Epithelial cell of proximal tubule (primary cell): ENCODE measurements at places on chromosomes 7 and 10.

DNA sequence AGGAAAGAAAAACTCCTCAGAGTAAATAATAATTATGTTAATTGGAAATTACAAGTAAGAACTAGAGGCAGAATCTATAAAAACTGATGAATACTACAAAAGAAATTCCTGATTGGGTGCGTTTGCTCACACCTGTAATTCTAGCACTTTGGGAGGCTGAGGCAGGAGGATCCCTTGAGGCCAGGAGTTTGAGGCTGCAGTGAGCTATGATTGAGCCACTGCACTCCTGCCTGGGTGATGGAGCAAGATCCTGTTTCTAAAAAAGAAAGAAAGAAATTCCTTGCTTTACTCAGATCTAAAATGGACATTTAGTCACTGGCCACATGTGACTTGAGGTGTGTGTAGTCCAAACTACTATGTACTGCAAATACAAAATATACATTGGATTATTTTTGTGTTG lies 42.0 kb downstream of the MCU start:
- no peak for DNase-seq

GRCh38 chr7:70763961-70764691 lies 367.8 kb upstream of the GALNT17 start:
- no peak for DNase-seq

GRCh38 chr7:50477640-50478039 lies 27.5 kb upstream of the FIGNL1 start:
- DNase-seq, result no peak

- no peak for DNase-seq
These were observed 18.5 kb upstream of the SRGN start for GRCh38 chr10:69069090-69070042.

GRCh38 chr7:102132209-102132752 lies 154.4 kb upstream of the SH2B2 start:
- DNase-seq, result no peak

GRCh38 chr7:7416031-7416858 lies 119.4 kb downstream of the COL28A1 start:
- DNase-seq, result no peak

GRCh38 chr10:33975481-33975880 lies 641.0 kb upstream of the NRP1 start:
- DNase-seq, result no peak

- DNase-seq, result no peak
These were observed 28.2 kb downstream of the STRIP2 start for GRCh38 chr7:129462420-129462819.

- DNase-seq, result no peak
These were observed 333.5 kb downstream of the GPR158 start for GRCh38 chr10:25508112-25508815.

- no peak for DNase-seq
These were observed 490.6 kb upstream of the FOXK1 start for GRCh38 chr7:4191525-4191924.

DNA sequence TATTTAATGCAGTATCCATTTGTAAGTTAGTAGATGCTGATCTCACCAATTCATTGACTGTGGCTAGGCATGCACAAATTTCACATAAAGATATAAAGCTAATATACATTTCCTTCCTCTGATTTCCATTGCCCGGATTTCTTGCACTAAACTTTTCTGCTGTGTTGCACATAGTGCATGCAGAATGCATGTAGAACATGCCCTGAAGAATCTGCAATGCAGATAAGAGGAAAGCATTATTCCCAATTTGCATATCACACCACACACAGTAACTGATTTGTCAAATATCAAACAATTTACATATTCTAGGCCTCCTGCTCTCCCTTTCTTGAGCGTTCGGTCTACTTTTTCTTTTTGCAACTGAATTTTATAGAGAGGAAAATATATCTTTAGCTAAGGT lies 124.2 kb downstream of the LRRTM3 start:
- DNase-seq, result no peak

GRCh38 chr7:127738859-127739258 lies 86.9 kb downstream of the SND1 start:
- DNase-seq, result no peak

DNA sequence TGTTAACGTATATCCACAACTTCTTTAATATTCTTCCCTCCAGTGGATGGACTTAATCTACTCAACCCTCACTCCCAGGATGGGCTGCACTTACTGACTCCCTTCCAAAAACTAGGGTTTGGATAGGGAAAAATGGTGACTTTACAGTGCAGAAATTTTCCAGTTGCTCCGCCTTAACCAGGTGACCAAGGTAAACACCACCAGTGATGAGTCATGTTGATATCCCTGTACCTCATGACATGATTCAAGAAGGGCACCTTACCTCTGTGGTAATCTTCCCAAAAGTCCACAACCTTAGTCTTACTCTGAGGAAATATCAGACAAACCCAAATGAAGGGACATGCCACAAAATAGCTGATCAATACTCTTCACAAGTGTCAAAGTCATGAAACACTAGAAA lies 3.5 kb upstream of the GSTK1 start:
- no peak for DNase-seq

DNA sequence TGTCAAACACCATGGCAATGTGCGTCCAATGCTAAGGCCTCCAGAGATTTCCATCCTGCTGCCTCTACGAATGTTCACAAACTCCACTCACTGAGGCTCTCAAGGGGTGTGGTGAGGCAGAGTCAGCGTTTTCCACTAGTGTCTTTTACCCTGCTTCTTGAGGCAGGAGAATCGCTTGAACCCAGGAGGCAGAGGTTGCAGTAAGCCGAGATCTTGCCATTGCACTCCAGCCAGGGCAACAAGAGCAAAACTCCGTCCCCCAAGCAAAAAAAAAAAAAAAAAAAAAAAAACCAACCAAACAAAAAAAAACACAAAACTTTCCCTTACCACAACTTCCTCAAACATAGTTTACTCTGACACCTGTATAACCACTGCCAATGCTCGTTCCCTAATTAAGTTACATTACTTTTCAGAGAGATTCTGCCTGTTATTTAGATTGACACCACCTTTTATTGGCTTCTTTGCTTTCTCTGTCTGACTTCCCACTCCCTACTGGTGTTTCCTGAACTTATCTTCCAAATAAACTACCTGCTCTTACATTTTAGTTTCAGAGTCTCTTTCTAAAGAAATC lies 102.1 kb upstream of the ZNF746 start:
- no peak for DNase-seq

DNA sequence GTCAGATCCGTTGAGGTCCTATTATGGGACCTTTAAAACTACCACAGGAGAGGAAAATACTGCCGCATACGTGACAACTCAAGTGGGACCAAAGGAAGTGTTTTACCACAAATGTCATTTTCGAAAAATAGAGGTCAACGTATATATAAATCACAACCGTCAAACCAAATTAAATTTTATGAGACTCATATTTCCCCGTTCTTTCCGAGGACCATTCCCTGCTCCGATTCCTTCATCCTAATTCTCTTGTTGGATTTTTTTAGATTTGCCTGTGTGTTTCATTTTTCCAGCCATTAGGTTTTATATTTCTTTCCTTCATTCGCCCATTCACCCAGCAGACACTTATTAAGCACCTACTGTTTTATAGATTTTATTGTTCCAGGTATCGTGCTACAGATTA lies 583.9 kb upstream of the FOXK1 start:
- DNase-seq, result no peak

- DNase-seq, result no peak
These were observed 170.9 kb upstream of the ASAH2 start for GRCh38 chr10:50422259-50422658.

GRCh38 chr10:18222866-18223265 lies 82.6 kb downstream of the CACNB2 start:
- no peak for DNase-seq

DNA sequence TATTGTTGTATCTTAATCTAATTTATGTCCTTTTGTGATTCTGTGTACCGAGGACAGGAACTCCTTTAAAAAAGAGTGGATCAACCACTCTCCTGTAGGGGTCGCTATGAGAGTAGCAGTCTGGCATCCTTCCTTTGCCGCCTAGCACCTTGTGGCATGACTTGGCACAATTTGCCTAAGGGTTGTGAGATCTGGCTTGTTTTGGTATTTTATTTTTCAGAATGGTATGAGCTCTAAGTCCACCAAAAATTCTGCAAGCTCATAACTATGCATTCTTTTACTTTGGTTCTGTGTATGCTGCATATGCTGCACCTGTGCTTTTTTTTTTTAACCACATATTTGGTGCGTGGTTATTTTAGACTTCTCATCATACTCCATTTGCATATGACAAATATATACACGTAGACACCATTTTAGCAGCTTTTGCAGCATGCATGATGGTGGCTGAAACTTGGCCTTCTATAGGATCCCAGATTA lies 112.8 kb downstream of the CDK14 start:
- DNase-seq, result no peak

DNA sequence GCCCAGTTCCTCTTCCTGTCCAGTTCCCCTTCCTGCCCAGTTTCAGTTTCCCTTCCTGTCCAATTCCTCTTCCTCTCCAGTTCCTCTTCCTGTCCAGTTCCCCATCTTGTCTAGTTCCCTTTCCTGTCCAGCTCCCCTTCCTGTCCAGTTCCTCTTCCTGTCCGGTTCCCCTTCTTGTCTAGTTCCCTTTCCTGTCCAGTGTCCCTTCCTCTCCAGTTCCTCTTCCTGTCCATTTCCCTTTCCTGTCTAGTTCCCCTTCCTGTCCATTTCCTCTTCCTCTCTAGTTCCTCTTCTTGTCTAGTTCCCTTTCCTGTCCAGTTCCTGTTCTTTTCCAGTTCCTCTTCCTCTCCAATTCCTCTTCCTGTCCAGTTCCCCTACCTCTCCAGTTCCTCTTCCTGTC lies 68.1 kb upstream of the ADCY1 start:
- DNase-seq, result no peak

- DNase-seq, result no peak
These were observed 47.8 kb upstream of the CALD1 start for GRCh38 chr7:134731616-134732015.

DNA sequence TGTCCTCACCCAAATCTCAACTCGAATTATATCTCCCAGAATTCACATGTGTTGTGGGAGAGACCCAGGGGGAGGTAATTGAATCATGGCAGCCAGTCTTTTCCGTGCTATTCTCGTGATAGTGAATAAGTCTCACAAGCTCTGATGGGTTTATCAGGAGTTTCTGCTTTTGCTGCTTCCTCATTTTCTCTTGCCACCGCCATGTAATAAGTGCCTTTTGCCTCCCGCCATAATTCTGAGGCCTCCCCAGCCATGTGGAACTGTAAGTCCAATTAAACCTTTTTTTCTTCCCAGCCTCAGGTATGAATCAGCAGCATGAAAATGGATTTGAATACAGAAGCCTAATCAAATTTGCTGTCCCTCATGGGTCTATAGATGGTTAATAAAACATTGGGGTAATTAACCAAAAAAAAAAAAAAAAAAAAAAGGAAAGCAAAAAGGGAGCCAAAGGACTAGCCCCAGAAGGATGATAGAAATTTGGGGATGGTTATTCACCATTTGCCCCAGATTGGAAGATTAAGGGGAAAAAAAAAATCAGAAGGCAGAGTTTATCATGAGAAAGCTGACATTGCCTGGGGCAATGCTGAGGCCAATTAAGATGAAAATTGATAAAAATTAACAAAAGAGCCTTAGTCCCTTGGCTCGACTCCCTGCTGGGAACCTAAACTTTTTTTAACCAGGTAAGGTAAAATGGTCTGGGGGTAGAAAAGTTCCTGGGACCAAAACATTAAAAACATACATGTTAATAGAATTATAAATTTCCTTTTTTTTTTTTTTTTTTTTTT lies 27.6 kb downstream of the AVL9 start:
- no peak for DNase-seq

DNA sequence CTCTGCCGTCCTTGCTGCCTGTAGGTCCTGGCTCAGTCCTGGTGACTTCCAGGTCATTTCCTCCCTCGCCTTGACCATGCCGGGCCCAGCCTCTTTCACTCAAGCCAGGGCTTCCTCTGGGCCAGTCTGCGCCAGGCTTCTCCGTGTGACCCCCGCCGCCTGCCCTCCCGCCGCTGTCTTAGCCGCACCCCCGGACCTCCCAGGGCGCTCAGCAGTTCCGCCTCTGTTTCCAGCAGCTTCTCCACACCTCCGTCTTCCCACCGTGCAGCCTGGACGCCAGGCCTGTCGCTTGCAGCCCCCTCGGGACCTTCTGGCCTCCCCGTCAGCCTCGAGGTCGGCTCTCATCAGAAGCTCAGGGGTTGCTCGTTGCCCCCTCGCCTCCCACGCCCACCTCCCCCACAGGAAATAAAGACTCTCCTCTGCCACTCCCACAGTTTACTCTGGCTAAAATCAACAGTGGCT lies 123.0 kb upstream of the FZD8 start:
- no peak for DNase-seq

GRCh38 chr10:47388879-47389278 lies 4.8 kb upstream of the ZNF488 start:
- no peak for DNase-seq

DNA sequence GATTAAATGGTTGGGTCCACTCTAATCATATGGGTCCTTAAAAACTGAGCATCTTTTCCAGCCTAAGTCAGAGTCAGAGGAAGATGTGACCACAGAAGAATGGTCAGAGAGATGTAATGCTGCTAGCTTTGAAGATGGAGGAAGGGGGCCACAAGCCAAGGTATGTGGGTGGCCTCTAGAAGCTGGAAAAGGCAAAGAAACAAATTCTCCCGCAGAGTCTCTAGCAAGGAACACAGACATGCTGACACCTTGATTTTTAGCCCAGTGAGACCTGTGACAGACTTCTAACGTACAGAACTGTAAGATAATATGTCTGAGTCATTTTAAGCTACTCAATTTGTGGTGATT lies 1.5 kb upstream of the EXOC6 start:
- no peak for DNase-seq

GRCh38 chr10:45375101-45375500 lies 1.1 kb downstream of the ALOX5 start:
- no peak for DNase-seq

DNA sequence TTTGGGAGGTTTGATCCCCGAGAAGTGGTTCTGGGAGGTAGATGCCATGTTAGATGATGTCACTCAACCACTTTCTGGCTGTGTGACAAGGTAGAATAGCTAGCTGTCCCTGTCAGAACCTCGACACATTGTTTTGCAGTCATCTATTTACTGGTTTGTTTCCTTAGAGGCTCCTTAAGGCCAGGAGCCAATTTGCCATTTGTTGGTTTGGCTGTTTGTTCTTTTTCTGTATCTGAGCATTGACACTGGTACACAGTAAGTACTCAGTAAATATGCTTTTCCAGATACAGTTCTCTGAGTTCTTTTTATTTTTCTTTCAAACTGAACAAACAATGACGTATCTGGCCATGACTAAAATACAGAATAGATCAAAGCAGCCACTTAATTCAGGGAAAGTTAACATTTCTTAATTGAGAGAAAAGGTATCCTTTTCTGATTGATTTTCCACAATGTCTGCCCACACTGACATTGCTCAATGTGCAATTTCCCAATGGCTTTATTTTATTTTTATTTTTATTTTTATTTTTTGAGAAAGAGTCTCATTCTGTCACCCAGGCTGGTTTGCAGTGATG lies 121.6 kb downstream of the SPAG6 start:
- DNase-seq, result no peak

DNA sequence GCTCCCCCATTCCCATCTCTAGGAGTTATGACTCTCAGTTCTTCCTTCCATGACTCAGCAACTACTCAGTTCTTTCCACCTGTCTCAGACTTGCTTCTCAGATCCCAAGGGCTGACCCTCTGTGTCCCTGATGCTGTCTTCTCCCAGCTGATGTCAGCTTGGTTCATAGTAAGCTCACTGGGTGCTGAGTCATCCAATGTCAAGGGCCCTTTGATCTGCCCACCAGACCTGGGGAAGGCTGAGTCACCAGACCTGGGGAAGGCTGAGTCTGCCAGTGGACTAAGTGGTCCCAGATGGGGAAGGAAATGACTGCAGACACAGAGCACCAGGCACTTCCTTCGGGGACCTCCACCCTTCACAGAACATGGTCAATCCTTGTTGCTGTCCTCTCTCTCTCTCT lies 76.1 kb upstream of the ZEB1 start:
- DNase-seq, result peak; percentile 82

- no peak for DNase-seq
These were observed 81.8 kb downstream of the PAX2 start for GRCh38 chr10:100826983-100827818.
